ENCODE measurements at places on chromosomes 5 and 9.

- DNase-seq: no peak
Measured at GRCh38 chr5:124408738-124409453, 337.5 kb downstream of the ZNF608 start.

DNA sequence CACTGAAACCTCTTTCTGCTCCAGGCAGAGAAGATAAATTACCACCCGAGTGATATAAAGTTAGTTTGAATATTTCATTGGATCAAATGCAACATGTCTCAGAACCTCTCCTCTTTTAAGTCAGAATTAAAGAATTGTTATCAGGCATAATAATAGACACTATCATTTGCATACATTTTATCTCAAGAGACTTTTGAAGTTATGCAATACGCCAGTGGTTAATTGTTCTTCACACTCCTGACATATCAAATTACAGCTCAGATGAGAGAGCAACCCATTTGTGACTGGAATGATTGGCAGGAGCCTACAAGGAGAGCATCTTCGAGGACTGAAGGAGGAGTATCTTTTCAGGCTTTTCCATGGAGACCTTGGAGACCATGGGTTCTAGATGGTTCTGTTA is 452.2 kb downstream of the KDM4C start:
- DNase-seq: no peak

DNA sequence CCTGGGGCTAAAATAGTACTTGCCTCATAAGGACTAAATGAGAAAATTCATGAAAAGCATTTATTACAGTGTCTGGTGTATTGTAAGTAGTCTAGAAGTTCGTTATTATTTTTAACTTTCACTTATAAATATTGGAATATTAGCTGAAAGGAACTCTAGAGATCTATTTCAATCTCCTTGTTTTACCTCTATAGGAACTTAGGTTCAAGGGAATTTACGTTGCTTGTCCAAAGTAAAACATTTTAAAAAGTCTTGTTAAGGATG is 55.5 kb downstream of the GARNL3 start:
- DNase-seq: no peak

- peak; percentile 61 for DNase-seq
Measured at GRCh38 chr5:149828161-149829011, 98.3 kb downstream of the PPARGC1B start.

DNA sequence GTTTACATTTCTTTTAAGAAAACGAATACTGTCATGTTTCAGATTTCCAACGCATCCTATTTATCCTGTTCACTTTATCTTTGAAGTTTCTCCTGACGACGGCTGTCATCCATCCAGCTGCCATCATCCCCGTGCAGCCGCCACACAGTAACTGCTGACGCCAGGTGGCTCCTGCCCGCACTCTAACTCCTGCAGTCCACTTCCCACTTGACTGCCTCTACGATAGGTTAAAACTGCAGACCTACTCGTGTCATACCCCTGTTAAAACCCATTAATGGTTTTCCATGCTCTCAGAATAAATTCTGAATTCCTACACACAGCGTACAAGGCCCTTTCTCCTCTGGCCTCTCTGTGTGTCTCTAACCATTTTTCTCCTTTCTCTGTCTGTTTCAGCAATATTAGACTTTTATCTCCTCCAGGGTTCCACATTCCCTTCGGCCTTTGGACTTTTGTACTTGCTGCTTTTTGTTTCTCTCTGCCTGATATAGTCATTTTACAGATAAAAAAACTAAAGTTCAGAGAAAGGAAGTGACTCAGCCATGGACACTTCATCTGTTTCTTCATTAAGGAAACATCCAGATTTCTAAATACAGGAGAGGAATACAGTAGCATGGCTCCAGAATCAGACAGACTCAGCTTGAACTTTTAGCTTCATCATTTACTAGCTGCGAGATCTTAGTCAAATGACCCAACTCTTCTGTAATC is 84.9 kb downstream of the ADAMTS12 start:
- DNase-seq: no peak

DNA sequence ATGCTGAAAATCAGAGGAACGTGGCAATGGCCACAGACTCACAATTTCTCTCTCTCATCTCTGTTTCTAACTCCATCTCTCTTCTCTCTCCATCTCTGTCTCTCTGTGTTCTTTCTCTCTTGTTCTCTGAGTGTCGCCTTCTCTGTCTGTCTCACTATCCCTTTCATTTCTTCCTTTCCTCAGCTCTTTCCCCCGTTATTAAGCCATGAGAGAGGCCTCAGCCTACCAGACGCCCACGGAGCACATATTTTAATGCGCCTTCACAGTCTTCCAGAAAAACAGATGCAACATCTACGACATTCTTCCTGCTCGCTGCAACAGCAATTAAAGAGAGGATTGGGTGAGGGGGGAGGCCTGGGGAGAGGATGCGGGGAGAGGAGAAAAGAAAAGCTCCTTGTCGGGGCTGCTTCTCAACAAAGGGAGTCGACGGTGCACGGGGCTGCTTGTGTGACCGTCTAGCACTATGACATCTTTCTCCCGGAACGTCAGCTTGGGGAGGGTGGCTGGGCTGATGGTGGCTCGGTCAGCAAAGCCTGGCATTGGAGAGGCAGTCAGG is 37.7 kb upstream of the NEURL1B start:
- no peak for DNase-seq

DNA sequence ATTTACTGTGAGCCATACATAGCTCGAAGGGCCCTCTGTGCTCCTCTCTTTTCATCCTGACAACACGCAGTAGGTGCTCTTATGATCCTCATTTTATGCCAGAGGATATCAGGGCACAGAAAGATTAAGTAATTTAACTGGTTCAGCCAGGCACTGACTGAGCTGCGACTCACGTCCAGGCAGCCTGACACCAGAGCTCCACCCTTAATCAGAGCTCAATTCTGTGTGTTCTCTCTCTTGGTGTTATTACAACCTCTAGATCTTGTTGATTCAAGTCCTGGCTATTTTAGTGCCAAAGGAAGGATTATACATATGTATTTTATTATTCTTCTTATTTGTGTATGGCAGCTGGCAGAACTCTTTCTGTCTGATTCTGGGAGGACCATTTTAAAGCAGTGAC is 59.7 kb downstream of the OSMR start:
- DNase-seq: no peak

DNA sequence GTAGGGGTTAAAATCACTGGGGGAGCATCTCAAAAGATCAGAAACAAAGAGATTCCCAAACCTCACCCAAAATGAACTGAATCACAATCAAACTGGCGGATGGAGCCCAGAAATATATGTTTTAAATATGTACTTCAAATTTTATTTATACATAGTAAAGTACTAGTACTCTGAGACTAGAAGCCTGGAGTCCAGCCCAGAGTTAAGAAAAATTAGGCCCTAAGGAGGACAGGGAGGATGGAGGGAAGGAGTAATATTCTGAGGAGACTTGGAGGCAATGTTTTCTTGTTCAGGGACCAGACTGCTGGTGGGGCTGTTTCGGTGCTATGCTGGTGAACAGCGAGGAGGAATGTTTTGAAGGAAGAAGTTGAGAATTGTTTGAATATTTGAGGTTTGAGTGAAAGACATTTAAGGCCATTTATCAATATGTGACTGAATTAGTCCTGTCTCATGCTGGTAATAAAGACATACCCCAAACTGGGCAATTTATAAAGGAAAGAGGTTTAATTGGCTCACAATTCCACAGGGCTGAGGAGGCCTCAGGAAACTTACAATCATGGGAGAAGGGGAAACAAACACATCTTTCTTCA is 552.4 kb upstream of the DAB2 start:
- DNase-seq: no peak

- no peak for DNase-seq
Measured at GRCh38 chr9:89542401-89543021, 44.6 kb upstream of the SEMA4D start.

DNA sequence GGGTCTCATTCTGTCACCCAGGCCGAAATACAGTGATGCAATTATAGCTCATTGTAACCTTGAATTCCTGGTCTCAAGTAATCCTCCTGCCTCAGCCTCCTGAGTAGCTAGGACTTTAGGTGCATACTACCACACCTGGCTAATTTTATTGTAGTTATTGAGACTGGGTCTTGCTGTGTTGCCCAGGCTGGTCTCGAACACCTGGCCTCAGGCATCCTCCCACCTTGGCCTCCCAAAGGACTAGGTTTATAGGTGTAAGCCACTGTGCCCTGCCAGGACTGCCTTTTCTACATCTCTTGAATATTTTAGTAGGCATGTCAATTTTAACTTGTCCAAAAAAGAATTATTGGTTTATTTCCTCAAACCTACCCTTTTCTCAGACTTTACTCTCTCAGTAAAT is 16.9 kb downstream of the DENND4C start:
- DNase-seq: no peak

- DNase-seq: no peak
Measured at GRCh38 chr5:1104327-1105006, 7.4 kb downstream of the SLC12A7 start.
